ENCODE measurements at places on chromosomes 5 and 9.
A peak's percentile ranks its signal among the peaks of the same experiment; 100 is the strongest.

GRCh38 chr9:16062542-16063240, 509.8 kb downstream of the CCDC171 start:
- DNase-seq: no peak

GRCh38 chr5:59873113-59873512, 20.4 kb downstream of the PDE4D start:
- DNase-seq: no peak

GRCh38 chr9:117403848-117404247, 11.0 kb downstream of the ASTN2 start:
- DNase-seq: peak; percentile 87

DNA sequence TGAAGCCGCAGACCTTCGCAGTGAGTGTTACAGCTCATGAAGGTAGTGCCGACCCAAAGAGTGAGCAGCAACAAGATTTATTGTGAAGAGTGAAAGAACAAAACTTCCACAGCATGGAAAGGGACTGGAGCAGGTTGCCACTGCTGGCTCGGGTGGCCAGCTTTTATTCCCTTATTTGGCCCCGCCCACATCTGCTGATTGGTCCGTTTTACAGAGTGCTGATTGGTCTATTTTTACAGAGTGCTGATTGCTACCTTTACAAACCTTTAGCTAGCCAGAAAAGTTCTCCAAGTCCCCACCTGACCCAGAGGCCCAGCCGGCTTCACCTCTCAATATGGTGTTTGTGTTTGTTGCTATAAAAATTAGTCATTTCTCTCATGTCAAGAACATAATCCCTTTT, 49.7 kb downstream of the RECK start:
- no peak for DNase-seq

DNA sequence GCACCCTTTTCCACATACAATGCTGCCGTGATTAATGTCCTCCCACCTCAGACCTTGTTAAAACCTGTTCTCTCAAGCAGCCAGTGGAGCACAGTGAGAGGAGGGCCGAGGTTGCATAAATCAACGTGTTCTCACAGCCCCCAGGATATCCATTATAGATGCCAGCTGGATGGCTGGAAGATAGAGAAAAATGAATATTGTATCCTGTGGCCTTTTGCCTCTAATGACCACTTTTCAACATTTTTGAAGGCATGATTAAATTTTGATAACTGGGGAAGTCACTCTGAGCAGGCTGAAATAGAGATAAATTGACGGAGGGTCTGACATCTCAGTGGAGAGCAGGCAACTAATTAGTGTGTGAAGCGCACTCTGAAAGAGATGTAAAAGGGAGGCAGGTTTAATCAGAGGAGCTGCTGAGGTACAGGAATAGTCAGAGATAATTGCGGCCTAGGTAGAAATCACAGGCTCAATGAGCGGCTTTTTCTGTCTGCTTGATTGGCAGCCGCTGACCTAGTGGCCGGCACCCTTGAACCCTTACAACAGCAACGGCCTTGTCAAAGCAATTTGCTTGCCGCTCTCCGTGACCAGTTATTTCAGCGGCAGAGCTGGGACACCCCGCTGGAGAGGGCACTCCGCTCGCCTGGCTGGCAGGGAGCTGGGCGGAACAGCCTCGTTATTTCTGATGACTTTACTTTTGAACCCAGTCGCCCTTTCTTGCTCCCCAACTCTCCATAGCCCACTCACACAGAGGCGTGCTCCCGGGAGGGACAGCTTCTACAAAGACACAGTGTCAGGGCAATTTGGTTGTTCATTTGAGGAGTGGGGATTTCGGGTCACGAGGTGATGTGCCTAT, 560.7 kb downstream of the PSAT1 start:
- no peak for DNase-seq

DNA sequence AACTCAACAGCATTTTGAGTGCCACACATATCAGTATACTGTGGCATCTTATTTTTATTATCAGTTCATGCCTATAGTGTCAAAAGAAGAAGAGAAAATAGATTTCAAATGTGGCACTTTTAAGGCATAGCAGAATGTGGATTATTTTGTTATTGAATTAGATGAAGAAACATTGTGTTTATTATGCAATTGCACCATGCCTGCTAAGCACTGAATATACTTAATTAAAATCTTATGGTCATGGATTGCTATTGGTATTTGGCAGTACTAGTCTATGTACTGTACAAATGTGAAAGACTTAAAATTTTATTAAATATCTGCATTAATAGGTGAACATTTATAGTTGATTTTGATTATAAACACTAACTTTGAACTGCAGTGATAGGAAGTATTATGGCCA, 128.8 kb downstream of the FER start:
- DNase-seq: no peak

GRCh38 chr9:90921969-90922368, 120.3 kb downstream of the SYK start:
- DNase-seq: no peak

DNA sequence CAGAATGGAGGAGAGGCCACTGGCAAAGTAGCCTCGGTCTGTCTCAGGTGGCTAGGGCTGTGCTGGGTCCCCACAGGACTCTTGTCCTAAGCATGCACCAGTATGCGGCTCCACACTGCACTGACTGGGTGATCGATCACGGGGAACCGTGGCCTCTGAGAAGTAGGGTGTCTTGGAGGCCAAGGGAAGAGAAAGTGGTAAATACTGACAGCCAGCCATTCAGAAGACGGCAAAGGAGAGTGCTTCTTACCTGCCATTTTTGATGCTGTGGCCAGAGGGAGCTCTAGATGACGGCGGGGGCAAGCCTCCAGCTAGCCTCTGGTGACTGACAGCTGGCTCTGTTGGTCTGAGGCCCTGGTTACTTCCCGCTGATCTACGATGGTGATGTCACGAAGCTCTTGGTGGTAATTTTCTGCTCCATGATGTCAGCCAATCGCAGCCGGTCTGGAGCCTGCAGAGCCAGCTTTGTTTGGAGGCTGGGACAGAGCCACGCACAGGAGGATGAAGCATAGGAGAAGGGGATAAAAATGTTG, 40.4 kb upstream of the GADD45G start:
- DNase-seq: no peak

Measured in NCI-H1092 treated with DMSO at 0.1 percent for 48 hours (cell line).